ENCODE measurements at places on chromosomes 6 and 20.

GRCh38 chr6:122122202-122122601 lies 277.2 kb upstream of the HSF2 start:
- DNase-seq = no peak

GRCh38 chr20:51050531-51051075 lies 27.7 kb upstream of the KCNG1 start:
- no peak for DNase-seq

DNA sequence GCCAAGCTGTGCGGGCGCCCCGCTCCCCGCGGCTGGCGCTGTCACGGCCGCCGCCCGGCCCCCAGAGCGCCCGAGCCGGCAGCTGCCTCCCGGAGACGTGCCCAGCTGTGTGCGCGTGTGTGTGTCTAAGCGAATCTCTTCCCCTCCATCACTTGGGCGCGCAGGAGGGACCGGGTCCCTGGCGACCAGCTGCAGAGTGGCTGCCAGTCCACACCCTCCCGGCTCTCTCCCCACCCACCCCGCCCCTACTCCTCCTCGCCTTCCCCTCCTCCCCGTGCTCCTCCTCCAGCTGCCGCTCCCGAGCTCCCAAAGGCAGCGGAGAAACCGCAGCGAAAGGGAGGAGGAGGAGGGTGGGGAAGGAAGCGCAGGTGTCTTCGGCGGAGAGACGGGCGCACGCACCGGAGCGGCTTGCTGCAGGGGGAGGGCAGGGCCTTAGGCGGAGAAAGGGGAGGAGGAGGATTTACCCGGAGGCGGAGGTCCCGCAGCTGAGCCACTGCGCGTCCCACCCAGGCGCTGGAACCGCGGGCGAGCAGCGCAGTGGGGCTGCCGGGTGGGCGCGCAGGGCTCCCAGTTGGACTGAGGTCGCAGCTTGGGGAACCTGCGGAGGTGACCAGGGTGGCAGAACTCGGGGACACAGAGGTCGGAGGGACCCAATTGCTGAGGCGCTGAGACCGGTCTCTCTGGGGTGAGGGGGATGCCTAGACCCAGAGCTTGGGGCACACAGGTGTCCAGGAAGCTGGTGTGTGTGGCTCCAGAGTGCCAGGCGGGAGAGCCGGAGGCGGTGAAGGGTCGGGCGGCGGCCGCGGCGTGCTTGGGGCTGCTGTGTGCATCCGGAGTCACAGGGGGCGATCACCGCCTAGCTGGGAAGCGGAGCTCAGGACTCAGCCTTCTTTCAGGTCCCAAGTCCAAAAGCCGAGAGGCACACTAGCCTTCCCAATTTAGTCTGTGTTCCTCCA lies at the start of gene HS3ST5:
Gene HS3ST5, minus strand, starts transcription at position 198 of the 956 bp plus-strand sequence. CDS start 280,178 bp downstream, outside the sequence.
- DNase-seq = peak; percentile 53

DNA sequence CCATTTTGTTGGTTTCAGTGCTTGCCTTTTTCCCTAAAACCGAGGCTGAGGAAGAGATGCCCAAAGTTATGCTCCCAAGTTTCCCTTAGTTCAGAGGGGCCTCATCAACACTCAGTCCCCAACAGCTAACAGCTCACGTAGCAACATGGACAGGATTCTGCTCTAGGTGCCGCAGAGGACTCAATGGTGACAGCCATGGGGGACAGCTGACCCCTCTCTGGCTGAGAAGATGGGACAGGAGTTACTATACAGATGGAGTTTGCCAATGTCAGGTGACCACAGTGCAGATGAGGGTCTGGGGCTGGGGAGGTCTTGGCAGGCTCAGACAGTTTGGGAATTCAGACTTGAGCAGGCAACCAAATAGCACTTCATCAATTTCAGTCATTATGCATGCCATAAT lies 67.3 kb downstream of the NPEPL1 start:
- no peak for DNase-seq

GRCh38 chr6:48474136-48474535 lies 363.1 kb upstream of the PTCHD4 start:
- DNase-seq = no peak

GRCh38 chr6:52877168-52877567 lies 32.3 kb downstream of the GSTA3 start:
- DNase-seq = no peak

GRCh38 chr6:39088331-39088730 lies 26.7 kb downstream of the SAYSD1 start:
- DNase-seq = no peak

DNA sequence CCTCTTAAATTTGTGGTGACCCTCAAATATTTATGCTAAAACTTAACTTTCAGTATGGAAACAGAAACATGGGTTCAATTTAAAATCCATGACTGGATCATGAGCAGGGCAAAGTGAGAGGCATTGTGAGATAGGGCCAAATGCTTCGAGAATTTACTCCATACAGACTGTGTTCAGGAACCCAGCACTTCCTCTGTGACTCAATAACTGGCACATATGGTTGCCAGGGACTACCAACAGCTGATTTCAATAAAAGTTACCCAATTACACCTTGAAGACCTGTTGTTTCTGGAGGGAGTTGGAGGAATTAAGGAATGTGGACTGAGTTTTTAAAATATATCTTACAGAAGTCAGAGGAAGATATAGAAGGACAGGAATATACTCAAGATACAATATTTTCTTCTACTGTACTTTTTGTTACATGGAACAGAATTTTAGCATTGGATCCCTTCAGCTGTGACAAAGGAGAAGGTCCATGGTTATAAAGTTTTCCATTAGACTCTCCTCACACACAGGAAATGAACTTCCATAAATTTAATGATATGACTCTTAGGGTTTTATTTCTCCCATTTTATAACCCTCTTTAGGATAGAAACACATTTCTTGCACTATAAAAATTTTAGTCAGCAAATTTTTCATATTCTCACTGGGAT lies 258.5 kb downstream of the KHDC1L start:
- DNase-seq = no peak

DNA sequence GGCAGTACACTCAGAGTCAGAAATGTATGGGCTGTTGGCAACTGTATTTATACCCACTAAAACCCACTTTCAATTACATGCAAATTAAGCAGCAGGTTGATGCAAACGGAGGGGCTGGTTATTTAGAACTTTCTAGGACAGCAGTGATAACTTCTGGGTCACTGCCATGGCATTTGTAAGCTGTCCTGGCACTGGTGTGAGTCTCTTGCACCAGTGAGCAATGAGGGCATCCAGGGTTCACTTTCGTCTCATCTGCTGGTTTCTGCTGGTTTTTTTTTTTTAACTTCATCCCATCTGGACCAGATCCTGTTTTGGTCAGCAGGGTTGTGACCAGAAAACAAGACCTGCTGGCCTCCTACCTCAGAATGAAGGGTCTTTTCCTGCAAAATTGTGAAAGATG lies 49.2 kb downstream of the CDH26 start:
- DNase-seq = no peak

DNA sequence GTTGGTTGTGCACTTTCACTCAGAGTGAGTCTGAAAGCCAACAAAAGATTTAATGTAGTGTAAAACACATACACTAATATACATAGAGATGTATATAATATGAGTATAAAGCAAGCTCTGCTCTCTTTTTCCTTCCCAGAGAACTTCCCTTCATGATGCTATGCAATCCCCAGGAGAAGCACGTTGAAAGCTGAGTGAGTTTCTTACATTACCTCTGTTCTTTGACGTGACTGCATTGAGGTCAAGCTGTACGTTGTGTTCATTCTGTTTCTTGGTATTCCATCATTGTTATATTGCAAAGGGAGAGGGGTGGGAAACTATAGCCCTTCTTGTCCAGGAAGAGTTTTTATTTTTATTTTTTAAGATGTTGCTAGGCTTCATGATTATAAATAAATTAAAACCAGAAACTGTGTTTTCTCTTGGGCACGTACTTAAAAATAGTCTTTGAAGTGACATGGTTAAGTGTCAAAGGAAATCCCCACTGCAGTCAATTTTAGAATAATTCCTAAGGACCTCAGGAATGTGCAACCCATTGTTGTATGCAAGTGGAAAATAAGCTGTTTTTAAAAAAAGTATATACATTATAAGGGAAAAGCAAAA lies 651.0 kb downstream of the CD109 start:
- no peak for DNase-seq

- no peak for DNase-seq
These were observed 100.0 kb upstream of the JARID2 start for GRCh38 chr6:15145821-15146220.

Data from NCI-H1694 treated with DMSO at 0.1 percent for 48 hours (cell line).